ENCODE measurements at places on chromosomes 6 and 20.

GRCh38 chr6:51268666-51269065 is 450.0 kb downstream of the TFAP2B start:
- no peak for DNase-seq

- DNase-seq, result no peak
These were observed 643.8 kb downstream of the RFPL4B start for GRCh38 chr6:112990971-112991370.

DNA sequence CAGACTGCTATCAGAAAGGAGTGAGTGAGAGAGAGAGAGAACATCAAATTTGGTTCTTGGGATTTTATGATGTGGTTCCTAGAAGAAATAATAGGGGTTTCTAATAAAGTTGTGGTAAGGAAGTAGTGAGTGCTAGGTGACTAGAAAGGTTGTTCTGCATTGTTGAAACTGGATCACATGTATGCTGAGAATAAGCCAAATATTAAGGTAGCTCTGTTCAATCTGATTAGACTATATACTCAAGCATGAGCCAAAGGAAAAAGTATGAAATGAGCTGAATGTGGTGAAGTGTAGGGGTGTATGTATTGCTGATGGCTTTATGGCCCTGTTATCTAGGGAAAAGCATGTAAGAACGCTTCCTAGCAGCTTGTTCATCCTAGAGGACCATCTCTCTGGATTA is 63.0 kb upstream of the IMPG1 start:
- DNase-seq, result no peak

DNA sequence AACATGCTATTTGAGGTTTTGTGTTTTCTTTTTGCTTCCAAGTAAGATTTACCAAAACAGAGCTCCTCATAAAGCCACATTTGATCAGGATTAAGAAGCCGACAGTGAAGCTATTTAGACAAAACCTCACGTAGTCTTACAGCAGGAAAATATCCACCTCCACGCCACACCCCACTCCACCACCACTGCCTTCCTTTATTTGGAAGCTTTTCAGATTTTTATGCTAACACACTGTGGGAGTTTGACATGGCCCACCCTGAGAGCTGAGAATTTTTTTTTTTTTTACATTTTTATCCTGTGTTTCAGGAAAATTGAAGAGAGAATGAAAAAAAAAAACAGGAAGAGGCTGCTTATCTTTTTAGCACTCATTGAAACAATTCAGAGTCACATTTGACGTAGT is 104.8 kb upstream of the MC3R start:
- no peak for DNase-seq

DNA sequence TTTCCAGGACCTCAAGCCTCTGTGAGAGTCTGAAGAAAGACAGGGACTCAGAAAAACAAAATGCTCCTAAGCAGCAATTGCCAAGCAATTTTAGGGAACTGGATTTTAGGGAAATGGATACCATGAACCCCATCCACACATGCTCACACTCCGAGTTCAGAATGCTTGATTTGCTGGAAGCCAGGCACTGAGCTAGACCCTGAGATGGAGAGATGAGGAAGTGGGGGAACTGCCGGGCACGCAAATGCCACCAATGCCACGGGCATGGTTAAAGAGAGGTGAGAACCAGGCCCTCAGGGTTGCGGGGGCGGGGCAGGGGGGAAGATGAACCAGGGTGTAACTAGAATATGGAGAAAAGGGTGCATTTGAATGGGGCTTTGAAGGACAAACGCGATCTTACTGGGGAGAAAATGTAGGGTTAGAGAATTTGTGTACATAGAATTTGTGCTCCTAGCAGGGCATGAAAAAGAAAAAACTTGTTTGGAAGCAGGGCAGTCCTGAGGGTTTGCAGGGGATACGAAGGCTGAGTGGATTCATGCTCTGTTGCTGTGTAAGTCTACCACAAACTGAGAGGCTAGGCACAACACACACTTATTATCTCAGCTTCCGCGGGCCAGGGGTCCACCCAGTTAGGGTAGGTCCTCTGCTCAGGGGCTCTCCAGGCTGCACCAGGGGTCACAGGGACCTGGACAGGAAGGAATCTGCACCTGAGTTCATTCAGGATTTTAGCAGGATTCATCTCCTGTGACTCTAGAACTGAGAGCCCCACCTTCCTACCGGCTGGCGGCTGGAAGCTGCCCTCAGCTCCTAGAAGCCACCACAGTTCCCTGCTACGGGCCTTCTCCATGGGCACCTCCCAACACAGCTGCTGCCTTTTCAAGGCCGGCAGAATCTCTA is 108.0 kb downstream of the SNX5 start:
- DNase-seq, result no peak

DNA sequence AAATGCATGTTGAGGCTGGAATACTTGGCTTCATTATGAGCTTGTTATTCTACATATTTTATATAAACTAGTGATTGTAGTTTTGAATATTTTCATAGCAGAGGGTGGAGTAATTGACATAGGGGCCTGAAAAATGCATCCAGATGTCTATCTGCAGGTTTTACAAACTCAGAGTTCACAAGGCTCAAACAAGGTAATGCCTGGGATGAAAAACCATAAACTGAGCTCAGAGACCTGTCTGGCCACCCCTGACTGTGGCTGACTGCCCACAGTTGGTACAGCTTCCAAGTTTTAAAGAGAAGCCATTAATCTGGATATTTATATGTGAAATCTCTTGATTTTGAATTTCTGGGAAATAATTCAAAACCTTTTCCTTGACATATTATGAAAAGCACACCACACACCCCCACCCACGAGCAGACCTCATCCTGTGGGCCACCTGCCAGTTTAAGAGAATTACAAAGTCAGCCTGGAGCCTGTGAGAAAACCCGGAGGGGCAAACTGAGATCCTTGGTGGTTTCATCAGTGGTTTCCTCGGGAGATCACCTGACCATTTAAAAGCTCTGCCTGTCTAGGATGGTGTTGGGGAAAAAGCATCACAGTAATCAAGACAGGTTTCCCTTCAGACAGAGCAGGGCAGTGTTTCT is 230.1 kb downstream of the SAMD5 start:
- DNase-seq, result no peak

DNA sequence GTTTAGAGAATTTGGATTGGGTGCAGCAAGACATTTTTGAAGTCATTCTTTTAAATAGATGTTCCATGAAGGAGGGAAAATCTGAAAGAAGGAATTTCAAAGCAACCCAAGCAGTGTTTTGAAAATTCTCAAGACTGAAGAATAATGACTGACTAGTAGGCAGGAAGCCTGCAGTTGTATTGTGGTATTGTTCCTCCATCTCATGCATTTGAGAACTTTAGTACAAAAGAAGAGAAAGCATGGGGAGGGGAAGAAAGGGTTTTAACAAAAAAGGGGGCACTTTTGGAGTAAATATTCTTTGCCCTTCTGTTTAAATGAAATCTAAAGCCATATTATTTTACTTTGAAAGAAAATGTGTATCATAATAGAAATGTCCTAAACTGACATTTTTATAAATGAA is 6.6 kb downstream of the NCOA3 start:
- no peak for DNase-seq

DNA sequence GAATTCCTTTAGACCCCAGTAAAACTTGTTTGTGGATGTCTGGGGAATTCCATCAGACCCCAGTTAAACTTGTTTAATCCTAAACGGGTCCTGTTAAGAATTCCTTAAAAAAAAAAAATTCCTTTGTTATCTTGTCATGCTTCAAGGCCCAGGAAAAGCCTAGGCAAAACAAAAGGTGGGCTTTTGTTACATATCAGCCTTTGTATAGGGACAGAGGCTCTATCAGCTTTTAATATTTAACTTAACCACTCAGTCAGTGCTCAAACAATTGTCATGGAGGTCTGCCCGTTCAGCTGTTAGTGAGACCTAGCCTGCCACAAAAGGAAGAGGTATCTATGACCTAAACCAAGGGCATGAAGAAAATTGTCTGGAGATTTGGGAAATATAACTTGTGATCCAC is 53.1 kb downstream of the SLC22A1 start:
- DNase-seq, result no peak

GRCh38 chr6:11702089-11702488 is 76.5 kb downstream of the ADTRP start:
- no peak for DNase-seq

GRCh38 chr20:58819921-58820320 is 30.8 kb downstream of the GNAS-AS1 start:
- DNase-seq, result no peak

DNA sequence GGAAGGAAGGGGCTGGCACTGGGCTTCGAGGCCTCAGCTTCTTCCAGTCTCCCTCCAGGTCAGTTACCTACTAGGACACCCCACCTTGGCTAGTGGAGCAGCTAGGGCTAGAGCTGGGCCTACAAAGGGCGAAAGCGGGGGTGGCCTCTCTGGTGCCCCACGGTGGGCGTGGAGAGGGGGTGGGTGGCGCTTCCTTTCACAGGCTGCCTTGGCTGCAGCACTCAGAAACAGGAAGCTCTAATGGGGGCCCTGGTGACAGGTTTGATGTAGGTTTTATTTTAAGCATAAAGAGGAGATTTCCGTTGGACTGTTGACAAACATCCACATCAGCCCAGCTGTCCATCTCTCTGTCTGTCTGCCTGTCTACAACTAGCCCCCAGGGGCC is 13.4 kb downstream of the FAM110A start:
- no peak for DNase-seq

DNA sequence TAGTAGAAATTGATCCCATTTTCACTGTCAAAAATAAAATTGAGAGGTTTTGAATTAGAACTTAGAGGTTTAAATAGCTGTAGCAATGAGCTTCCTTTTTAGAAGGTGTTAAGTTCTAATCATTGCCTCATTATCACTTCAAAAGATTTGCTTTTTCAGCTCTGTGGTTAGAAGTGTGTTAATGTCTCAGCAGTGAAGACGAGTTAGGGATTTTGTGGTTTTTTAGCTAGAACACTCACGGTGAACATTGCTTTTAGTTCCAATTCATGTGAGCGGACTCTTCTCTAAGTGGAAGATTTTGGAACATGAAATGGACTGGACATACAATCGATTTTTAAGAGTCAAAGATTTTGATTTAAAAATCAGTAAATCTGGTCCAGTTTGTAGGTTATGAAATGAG is 12.7 kb upstream of the IFNGR1 start:
- DNase-seq, result no peak

- no peak for DNase-seq
These were observed 36.3 kb downstream of the CLIC5 start for GRCh38 chr6:45979311-45979710.

DNA sequence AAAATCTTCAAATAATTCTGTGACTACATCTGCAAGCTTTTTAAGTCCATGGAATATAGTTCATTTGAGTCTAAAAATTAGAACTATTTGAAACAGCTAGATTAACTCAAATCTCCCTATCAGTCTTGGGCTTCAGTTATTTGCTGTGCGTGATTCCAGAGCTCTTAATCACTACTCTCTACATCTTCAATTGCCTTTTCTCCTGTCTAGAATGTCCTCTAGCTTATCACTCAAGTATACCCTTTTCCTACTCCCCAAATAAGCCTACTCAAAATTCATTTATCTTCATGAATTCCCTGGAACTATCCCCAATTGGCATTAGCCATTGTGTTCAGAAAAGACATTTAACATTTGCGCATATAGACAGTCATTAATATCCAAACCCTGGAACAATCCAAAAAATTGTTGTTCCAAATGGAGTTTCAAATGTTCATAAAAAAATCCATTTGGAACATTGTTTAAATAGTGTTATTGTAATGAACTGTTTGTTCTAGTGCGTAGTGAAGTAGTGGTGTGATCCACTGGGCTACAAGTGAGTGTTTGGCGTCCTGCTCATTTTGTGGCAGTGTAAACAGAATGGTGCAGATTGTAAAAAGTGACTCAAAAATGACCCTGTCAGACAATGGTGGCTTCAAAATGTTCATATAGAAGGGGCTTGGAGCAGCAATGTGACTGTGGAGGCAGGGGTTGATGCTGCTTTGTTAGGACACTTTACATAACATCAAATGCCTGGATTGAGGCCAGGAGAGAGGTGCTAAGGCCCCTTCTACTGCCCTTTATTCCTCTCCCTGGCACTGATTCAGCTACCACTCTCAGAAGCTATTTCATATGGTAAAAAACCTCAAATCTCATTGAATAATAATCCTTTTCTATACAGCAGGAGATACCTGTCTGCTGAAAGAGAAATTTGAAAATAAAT is 122.3 kb downstream of the KIF6 start:
- no peak for DNase-seq

GRCh38 chr6:134331256-134331655 is 13.3 kb upstream of the SGK1 start:
- no peak for DNase-seq

DNA sequence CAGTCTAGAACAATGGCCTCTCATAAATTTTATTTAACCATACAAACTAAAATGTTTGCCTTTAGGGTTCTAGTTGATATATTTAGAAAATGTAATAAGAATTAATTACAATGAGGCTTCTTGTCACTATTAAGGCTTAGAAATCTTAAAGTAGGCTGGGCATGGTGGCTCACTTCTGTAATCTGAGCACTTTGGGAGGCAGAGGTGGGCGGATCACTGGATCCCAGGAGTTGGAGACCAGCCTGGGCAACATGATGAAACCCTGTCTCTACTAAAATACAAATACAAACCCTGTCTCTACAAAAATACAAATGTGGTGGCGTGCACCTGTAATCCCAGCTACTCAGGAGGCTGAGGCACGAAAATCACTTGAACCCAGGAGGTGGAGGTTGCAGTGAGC is 99.0 kb upstream of the ADGRF1 start:
- no peak for DNase-seq

DNA sequence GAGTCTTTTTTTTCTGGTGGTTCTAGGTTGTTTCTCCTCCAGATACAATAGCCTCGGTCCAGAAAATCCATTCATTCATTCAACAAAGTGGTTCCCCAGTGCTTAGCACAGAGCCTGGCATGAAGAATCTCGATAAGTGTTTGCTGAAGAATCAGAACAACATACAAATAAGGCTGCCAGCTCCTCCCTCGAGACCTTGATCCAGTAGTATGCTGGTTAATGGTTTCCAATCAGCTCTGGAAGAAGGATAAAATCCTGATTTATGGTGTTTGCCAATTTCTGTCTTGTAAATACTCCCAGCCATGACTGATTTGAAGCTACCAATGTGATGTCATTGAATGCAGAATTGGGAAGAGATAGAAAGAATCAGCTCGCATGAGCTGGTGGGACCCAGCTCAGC is 3.3 kb downstream of the HSPA12B start:
- DNase-seq, result no peak

GRCh38 chr6:161750686-161751085 is 476.8 kb upstream of the AGPAT4 start:
- DNase-seq, result no peak

- DNase-seq, result no peak
These were observed 262.1 kb downstream of the FOXC1 start for GRCh38 chr6:1871724-1872315.

- DNase-seq, result no peak
These were observed 9.9 kb downstream of the BPIFA2 start for GRCh38 chr20:33177866-33178265.
